Adrenal gland (tissue), 19 donors: ENCODE measurements at places on chromosomes 16 and 17. TPM values are rescaled to one million over a fixed set of nuclear protein-coding genes. Genes with fewer than 3 reads are reported as not detected.

Gene SOST
- polyA plus RNA-seq = not detected

Gene CACNA1H
- 21.7 TPM for polyA plus RNA-seq

Gene SNN
- 19.0 TPM for polyA plus RNA-seq

Gene WNK4
- 0.08 TPM for polyA plus RNA-seq

Gene RILP
- 40.4 TPM for polyA plus RNA-seq

Gene HYDIN
- 1.4 TPM for polyA plus RNA-seq

Gene OR3A1
- polyA plus RNA-seq = not detected
